Fibroblast of villous mesenchyme (primary cell): ENCODE measurements at places on chromosomes 1 and 21.

DNA sequence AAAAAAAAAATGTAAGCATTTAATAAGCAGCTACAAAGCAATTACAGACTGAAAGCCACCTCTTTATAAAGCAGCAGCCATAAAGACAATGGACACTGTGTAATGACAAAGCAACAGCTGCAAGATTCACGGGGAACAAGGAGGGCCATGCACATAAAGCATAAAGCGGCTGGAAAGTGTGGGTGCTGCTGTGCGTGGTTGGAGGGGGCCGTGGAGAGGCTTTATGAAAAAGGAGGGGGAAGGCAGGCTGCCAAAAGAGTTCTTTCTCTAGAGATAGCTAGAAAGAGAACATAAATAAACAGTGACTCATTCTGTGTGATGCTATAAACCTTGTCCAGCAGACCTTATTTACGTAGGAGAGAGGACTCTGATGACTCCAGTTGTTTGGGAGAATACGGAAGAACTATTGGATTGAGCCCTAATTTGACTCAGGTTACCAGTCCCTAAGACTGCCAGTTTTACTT lies 49.3 kb downstream of the ADAMTS1 start:
- peak; percentile 100 for DNase-seq

DNA sequence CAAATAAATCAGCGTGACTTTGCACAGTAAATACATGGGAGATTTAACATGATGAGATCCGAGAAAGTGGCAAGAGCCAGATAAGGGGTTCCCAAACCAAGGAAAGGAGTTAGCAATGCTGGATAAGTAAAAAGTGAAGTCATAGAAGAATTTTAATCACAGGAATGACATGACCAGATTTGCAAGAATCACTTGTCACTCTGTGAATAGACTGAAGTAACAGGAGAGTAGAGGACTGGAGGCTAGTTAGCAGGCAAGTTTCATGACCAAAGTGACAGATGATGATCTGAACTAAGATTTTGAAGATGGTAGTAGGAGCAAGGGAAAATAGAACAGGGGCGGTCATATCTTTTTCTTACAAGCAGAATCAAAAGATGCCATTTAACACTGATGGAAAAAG lies 8.4 kb downstream of the CFH start:
- no peak for DNase-seq

DNA sequence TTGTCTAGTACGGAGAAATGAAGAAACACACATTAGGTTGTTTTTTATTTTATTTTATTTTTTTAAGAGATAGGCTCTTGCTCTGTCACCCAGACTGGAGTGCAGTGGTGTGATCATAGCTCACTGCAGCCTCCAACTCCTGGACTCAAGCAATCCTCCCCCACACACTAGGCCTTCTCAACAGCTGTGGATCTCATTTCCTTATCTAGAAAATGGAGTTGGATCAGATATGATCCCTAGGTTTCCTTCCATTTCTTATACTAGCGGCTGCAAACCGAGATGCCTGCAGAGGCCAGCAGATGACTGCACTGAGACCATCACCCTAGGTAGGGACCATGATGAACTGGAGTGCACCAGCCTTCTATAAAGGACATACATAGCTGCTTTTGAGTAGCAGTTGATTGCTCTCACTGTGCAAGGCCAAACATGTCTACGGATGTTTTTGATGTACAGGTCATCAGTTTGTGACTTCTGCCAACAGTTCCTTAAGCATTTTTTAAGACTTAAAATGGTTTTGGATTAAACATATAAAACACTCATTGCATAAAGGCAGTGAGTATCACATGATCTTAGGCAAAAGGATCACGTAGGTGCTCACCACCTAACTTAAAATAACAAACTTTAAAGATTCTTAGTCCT lies 11.4 kb upstream of the KLHL12 start:
- no peak for DNase-seq

GRCh38 chr1:3382326-3383057 lies 72.0 kb upstream of the ARHGEF16 start:
- DNase-seq = no peak

GRCh38 chr1:154733621-154734020 lies 125.6 kb upstream of the ADAR start:
- no peak for DNase-seq

- DNase-seq = peak; percentile 39
Measured at GRCh38 chr1:233025157-233025556, 74.7 kb downstream of the NTPCR start.

GRCh38 chr1:201825245-201825644 lies 3.7 kb upstream of the IPO9 start:
- DNase-seq = no peak

DNA sequence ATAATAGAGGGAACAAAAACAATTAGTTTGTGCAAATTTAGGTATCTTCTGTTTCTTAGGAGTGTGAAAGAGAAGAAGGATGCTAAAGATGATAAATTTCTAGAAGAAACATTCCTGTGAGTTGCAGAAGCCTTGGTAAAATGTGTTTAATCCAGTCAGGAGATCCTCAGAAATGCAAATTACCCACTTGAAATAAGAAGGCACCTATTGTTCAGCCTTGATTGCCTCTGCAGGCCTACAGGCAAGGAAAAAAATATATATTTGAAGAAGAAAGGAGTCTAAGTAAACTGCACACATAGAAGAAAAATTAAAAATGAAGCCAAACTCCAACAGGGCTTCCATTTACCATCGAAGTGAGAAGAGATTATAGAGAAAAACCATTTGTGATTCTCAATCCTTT lies 51.0 kb upstream of the LHX8 start:
- no peak for DNase-seq

DNA sequence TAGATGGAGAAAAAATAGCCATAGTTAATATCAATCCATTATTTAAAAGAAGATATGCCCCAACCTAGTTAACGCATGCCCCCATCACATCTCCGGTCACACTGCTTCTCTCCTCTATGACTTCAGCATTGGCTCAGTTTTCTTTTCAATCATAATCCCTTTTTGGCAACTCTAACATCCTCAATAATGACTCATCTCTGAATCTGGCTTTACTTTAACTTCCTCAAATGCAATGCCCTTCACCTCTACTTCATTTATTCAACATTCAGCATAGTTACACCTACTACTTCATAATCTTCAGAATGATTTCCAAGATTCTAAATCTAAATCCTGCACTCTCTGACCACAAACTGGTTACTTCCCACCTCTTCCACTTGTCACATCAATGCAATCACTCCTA lies 417.3 kb downstream of the USH2A start:
- DNase-seq = no peak

DNA sequence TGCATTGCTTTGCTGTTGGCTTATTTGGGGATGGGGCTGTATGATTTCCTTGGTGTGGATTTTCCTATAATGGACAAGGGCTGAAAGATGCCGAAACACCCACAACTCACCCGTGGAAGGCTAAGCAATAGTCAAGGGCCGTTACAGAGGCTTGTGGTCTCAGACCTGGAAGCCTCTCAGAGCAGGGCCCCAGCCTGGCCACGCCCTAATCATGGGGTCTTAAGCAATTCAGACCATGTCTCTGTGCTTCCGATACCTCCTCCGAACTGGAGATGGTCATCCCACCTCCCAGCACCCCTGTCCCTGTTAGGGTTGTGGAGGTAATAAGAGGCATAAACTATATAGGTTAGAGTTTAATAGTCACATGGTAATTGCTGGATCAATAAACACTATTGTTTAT lies 3.4 kb downstream of the ABCG1 start:
- no peak for DNase-seq

DNA sequence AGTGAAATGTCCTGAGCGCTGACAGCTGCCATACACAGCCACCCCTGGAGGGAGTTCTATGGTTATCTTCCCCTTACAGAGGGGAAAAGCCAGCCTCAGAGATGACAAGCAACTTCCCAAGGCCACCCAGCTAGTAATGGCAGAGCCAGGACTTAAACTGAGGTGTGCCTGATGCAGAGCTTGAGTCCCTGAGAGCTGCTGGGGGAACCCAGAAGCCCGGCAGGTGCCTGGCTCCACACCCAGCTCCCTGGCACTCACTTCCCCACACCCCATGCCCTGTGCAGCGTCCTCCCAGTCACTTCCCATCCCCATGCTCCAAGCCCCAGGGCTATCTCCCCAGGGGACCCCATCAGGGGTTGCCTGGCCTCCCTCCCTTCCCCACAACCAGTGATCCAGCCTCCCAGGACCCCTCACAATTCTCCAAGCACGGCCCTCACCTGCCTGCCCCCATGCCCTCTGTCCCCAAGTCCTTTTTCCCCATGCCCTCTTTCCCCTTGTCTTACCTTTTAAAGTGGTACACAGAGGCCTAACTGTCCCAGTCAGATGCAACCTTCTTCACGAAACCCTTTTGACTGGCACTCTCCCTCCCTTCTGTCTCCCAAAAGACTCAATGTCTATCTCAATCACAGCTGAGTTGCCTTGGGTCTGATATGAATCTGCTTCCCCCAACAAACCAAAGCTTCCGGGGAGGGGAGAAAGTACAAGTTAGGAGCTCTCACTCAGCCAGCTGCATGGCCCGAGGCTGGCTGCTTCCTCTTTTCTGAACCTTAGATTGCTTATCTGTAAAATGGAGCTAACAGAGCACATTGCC lies 39.8 kb upstream of the LRP8 start:
- DNase-seq = no peak

DNA sequence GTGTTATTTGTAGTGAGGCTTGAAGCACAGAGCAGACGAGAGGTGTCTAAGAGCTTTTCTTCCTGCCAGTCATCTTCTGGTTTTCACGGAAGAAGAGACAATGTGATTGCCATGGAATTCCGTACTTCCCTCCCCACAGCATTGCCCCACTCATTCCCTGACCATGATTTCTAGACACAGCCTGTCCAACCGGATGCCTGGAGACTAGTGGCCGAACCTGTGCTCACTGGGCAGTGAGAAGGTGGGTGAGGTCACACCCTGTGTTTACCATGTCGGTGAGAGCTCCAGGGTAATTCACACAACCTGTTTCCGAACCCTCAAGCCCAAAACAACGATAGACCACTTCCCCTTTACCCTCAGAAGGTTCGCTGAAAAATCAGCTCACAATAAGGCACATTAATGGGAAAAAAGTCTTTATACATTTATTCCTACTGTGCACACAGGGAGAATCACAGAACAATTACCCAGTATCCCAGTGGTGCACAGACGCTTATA lies 271.9 kb upstream of the FMN2 start:
- no peak for DNase-seq

DNA sequence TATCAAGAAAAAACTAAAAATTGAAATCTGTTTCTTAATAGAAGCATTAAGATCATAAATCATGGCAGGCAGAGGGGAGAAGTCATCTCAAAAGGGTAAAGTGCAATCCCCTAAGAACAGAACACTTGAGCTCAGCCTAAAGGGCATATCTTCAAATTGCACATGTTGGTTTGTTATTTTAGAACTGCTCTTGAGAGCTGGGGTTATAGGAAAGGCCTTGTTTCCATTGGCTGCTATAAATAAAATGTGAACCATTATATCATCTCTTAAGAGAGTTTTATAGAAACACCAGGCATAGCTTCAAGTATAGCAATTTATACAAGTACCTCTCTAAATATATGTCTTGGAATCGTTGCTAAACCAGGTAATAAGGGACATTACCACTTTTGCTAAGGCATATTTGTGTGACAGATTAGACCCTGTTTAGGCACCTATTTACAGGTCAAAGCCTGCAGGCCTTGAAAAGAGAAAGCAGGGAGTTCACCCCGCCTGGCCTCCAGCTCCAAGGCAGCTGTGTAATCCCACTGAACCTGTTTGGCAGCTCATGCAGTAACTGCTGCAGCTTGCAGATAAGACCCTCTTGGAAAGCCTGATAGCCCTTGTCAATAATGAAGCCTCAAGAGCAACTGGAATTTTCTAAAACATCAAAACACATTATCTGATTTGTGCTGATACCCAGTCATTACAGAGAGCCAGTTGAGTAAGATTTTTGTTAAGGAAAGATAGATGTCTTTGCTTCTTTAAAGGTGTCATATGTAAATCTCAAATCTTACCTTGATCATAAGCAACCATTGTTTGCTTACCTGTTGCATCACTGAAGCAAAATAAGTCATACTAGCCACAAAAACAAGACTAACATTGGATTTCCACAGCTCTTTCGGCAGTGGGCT lies 24.2 kb upstream of the SYDE2 start:
- DNase-seq = peak; percentile 78

GRCh38 chr1:53074313-53075154 lies 12.5 kb downstream of the PODN start:
- DNase-seq = no peak

DNA sequence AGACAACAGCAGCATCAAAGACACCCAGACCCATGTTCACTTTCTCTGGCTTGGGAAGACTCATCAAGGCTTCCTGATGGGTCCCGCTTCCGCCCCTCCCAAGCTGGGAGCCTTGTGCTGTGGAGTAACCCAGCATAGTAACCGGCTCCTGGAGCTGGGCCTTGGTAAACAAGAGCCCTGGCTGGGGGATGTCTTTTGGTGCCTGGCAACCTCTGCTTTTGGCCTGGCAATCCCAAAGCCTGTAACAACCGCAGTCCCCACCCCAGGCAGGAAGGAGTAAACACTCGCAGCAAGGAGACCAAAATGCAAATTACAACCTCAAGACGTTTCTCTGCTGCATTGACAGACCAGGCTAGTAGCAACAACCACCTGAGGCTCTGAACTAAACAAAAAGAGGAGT lies 16.9 kb upstream of the THRAP3 start:
- DNase-seq = peak; percentile 37

DNA sequence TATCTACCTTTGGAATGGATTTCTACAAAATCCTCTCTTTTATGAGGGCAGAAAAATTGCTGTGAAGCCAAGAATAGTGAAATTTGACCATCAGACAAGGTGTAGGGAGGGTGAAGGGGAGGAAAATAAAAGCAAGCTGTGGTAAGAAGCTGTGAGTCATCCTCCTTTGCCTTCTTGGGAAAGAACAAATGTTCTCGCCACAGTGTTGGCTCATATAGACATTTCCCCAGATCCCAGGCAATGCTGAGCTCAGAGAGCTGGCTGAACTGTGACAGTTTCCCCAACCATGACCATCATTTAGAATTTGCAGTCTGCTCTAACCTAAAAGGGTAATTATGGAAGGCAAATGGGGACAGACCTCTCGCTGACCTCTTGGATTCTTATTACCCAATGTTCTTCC lies 235.4 kb downstream of the PBX1 start:
- peak; percentile 96 for DNase-seq

DNA sequence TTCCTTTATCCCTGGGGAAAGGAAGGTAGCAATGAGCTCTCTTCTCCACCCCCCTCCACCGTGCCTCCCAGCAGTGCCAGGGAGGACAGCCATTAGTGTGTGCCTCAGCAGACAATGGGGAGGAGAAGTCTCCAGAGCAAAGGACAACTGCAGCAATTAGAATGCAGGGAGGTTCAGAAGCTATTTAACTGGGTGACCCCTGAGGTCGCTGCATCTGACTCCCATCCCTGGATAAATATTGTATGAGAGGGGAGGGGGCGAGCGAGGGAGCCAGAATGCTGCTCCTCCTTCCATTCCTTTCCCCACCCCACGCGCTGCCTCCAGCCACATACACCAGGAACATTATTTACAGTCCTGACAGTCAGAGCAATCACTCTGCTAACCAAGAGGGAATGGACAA lies 59.0 kb downstream of the ERI3 start:
- no peak for DNase-seq
